ENCODE measurements at places on chromosomes 11 and 22.
A peak's percentile ranks its signal among the peaks of the same experiment; 100 is the strongest.

DNA sequence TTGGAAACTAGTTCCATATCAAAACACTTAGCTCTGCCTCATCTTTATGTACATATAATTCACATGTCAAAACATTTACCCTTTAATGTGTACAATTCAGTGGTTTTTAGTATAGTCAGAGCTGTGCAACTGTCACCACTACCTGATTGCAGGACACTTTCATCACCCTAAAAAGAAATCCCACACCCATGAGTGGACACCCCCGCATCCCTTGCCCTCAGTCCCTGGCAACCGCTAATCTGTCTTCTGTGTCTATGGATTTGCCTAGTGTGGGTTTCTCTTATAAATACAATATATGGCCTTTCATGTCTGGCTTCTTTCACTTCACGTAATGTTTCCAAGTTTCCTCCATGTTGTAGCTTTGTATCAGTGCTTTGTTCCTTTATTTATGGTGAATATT, 8.6 kb upstream of the EMID1 start:
- DNase-seq: no peak

DNA sequence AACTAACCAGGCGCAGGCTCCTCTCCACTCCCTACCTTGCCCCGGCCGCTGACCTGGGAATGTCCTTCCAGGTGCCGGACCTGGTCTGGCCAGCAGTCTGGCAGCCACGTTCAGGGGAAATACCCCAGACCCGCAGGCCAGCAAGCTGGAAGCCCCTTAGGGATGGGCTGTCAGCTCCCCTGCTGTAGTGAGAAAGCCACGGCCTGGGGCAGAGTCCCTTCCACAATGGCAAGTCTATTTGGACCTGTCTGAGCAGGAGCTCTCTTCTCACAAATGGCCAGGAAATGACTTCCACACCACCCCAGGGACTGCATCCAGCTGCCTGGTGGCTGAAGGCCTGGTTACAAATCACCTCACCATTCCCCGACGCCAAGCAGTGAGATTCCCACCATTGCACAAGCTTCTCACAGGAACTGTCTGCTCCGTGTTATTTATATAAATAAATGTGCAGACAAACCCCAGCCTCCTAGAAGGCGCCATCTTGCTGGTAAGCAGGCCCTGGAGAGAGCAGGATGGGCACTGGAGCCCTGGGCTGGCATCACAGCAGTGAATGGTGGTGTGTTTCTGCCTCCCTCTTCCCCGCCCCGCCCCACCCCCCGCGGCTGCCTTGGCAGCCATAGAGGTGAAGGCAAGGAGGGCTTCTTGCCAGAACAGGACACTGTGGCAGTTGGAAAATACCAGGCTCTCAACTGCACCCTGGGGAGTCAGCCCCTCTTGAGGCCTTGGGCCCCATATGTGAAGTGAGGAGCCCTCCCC, 23.7 kb downstream of the RSPH14 start:
- DNase-seq: no peak

DNA sequence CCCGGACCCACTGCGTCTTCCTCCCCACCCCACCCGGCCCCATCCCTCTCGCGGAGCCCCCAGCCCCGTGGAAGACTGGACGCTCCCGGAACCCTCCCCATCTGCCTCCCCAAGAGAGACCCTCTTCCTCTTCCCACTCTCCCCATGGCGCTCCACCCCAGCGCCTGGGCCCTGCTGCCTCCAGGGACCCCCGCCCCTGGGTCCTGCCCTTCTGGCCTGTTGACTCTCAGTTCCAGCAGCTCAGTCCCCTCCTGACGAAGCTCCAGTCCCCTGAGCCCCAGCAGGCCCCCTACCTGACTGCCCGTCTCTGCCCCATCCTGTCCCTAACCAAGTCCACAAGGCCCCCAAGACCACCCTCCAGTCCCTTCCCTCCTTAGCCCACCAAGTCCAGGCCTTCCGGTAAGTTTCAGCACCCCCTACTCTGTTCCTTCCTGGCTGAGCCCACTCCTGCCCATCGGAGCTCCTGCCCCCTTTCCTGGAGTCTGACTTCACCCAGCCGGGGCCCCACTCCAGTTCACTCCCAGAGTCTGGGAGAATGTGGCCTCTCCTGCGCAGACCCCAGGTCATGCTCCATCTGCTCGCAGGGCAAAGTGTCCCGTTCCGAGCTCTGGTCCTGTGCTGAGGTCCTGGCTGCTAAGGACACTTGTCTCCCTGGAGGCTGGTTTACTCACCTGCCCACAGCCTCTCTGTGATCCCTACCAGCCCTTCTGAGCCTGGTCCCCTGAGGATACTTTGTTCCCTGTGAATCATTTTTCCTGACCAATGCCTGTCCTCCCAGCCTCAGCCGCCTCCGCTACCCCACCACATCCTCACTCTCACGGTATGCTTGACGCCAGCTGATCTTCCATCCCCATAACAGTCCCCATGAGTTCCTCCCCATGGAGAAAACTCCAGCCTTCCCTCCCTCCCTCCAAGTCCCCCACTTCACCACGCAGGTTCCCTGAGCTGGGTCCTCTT, 722 bp downstream of the IFITM10 start:
- DNase-seq: peak; percentile 33

- DNase-seq: no peak
Measured at GRCh38 chr22:27086080-27087044, 429.0 kb downstream of the MIAT start.

GRCh38 chr11:76665921-76666351, 4.6 kb downstream of the LRRC32 start:
- DNase-seq: peak; percentile 21

GRCh38 chr22:43346521-43346929, 3.4 kb upstream of the SCUBE1 start:
- DNase-seq: peak; percentile 86

DNA sequence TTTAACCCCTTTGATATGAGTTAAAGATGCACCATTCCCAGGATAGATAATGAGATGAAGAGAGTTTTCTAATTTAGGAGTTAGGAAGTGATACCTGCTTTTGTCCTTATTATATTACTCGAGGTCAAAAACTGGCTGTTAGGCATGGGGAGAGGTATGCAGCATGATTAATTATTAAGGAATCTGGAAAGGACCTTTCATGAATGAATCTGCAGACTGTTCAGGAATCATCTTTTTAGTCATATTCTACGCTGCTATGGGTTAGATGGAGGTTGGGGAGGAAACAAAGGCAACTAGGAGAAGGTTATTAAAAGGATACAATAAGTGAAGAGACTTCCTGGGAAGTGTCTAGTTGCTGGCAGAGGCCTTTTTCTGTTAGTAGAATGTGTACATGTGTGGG, 492.4 kb upstream of the CCDC90B start:
- no peak for DNase-seq

GRCh38 chr22:26172389-26172990, 3.2 kb downstream of the SEZ6L start:
- peak; percentile 54 for DNase-seq

- DNase-seq: no peak
Measured at GRCh38 chr11:68010090-68011041, at the start of gene ALDH3B1. TSS of gene ALDH3B1 (plus strand) at chr11:68010327. CDS start at chr11:68015298, 4,971 bp downstream.

- no peak for DNase-seq
Measured at GRCh38 chr11:78392854-78393253, 24.8 kb downstream of the GAB2 start.

- peak; percentile 53 for DNase-seq
Measured at GRCh38 chr22:29689880-29690213, 30.0 kb upstream of the CABP7 start.

DNA sequence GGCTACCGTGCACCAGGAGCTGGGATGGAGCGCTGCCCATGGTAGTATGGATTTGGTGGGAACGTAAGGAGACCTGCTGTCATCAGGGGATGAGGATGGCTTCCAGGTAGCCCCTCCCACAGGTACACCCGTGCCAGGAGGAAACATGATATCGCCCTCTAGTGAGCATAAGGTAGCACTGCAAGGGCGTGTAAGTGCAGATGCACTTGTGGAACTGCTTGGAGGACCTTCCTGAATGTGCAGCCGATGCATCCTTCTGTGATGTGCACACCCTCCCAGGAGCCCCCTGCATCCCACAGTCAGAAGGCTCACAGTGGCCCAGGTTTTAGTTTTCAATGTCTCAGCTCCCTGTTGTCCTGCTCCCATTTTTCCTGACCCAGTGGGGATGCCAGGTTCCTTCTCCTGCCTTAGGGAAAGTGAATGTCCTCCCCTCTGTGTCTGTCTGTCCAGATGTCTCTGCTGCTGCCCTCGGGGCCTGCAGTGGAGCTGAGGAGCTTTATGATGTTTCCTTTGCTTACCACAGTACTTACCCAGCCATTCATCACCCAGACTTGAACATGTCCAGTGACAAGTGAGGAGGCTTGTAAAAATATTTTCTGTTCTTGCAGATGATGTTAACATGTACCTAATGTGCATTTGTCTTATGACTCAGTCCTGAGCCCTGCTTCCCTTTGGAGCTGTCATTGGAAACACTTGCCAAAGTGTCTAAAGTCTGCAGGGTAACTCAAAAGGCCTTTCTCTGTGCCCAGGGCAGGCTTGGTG, 49.2 kb downstream of the DBX1 start:
- DNase-seq: peak; percentile 75

GRCh38 chr22:25555586-25555985, 8.9 kb upstream of the GRK3 start:
- DNase-seq: no peak

- no peak for DNase-seq
Measured at GRCh38 chr11:94203070-94203469, 74.4 kb downstream of the PANX1 start.

GRCh38 chr22:49962012-49962750, 1.6 kb downstream of the PIM3 start:
- DNase-seq: peak; percentile 86

DNA sequence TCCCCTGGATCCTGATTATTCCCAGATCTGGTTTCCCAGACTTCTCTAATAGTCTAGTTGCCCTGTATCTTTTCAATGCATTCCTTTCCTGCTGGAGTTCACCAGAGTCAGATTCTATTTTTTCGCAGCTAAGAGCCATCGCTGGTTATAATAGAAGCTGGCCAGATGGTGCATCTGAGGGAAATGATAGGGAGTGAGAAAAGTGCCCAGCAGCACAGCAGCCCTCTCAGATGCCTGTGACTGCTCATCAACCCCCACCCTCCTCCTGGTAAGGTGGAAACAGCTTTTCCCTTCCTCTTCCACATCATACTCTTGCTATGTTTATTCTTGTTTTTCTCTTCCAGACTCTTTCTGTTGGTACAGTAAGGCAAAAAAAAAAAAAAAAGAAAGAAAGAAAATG, 12.8 kb downstream of the OR8A1 start:
- DNase-seq: no peak

Measured in GM13976 (cell line).